ENCODE measurements at places on chromosomes 11 and 22.
A peak's percentile ranks its signal among the peaks of the same experiment; 100 is the strongest.

- no peak for DNase-seq
Measured at GRCh38 chr11:9662273-9662672, 1.6 kb upstream of the SWAP70 start.

- DNase-seq = no peak
Measured at GRCh38 chr22:48495751-48496080, 1332.0 kb downstream of the BRD1 start.

GRCh38 chr11:45603946-45604682 is 61.3 kb downstream of the CHST1 start:
- DNase-seq = no peak

GRCh38 chr11:15848631-15849168 is 507.6 kb downstream of the SOX6 start:
- DNase-seq = no peak

DNA sequence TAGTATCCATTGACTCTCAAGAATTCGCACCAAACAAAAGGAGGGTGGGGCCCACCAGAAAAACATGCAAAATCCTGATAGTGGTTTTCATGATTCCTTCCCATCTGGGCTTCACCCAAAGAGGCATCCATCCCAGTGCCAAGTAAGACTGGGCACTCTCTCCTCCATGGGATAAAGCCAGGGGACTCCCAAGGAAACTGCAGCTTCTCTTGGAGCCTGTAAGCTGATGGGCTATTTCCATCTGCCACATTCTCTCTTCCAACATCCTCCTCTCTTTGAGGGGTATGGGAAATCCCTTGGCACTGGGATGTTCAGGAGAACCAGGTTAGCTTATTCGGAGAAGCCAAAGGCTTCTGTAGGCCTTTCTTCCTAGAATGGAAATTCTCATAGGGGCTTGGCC is 10.8 kb downstream of the OPCML start:
- no peak for DNase-seq

DNA sequence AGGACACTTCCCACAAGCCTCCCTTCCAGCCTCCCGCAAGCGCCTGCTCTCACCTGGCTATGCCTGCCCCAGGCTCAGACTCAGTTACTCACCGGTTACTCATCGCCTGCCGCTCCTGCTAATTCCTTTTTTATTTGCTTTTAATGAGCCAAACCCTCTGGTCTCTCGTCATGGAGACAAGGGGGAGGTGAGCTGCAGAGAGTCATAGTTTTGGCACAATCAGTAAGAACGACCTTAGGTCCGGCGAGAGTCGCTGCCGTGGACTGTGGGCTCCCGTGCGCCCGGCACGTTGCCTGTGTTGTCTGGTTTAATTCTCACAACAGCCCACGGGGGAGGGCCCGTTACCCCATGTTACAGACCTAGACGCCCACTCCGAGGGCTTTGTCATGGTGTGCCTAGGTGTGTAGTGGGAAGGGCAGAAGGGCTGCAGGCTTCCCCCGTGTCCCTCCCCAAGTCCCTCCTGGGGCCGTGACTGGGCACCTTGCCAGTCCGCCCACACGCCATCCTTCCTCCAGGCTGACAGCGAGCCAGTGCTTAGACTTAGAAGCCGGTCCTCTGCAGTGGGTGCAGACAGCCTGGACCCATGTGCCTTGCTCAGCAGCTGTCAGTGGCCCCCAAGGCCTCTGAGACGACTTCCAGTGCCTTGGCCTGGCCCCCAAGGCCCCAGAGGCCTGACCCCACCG is 42.2 kb downstream of the WNT7B start:
- no peak for DNase-seq

- no peak for DNase-seq
Measured at GRCh38 chr11:106523171-106523570, 445.7 kb downstream of the AASDHPPT start.

DNA sequence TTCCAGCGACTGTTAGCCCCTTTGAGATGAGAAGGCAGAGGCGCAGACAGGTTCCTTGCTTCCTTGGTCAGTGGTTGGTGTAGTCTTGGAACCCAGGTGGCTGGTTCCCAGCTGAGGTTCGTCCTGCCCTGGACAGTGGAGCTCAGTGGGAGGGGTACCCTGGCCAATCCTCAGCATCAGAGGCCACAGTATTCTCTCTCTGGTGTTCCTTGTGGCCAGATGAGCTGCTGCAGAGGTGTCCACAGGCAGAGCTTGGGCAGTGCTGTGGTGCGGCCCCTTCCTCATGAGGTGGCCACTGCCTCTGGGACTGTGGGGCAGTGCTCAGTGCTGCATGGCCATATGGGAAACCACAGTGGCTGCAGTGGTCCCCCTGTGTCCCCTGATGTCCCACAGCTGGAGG is 61.8 kb downstream of the CTTN start:
- DNase-seq = no peak

GRCh38 chr11:33064033-33064825 is 24.9 kb downstream of the TCP11L1 start:
- DNase-seq = no peak

- no peak for DNase-seq
Measured at GRCh38 chr22:22067192-22067591, 84.6 kb upstream of the TOP3B start.

GRCh38 chr11:1568441-1568911 is 3.6 kb downstream of the DUSP8 start:
- DNase-seq = no peak

- DNase-seq = no peak
Measured at GRCh38 chr11:7672960-7673723, at the start of gene CYB5R2. TSS of gene CYB5R2 (minus strand) at chr11:7673500. CDS start at chr11:7672825, 675 bp downstream.

DNA sequence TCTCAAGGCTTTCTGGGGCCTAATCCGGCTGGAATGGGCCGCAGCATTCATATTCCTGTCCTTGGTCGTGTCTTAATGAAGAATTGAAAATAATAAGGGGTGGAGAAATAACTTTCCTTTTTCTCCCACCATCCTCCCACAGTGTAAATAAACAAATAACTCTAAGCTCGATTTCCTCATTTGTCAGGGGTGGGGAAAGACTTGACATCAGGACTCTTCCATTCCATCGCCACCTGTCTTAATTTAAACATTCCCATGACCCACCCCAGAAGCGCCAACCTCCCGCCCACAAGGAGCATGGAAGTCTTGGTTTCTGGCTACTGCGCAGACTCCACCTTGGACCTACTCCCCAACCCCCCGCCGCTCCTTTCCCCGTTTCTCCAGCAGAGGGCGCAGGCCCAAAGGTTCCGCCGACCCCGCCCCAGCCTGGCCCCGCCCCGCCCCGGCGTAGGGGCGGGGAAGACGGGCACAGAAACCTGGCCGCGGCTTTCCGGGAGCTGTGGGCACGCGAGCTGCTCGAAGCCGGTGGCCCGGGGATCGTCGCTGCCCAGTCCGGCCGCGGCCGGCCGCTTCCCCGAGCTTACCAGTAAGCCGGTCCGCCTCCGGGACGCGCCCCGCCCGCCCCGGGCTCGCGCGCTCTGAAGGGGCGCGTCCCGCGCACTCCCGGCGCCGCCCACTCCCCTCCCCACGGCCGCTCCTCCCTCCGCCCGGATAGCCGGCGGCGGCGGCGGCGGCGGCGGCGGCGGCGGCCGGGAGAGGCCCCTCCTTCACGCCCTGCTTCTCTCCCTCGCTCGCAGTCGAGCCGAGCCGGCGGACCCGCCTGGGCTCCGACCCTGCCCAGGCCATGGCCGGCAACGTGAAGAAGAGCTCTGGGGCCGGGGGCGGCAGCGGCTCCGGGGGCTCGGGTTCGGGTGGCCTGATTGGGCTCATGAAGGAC is at the start of gene CBL:
CBL (plus strand) TSS at position 766 of the 937 bp plus-strand sequence; CDS start at position 845, 79 bp downstream.
- DNase-seq = peak; percentile 99

GRCh38 chr22:46929710-46930204 is 167.3 kb downstream of the TBC1D22A start:
- DNase-seq = no peak

DNA sequence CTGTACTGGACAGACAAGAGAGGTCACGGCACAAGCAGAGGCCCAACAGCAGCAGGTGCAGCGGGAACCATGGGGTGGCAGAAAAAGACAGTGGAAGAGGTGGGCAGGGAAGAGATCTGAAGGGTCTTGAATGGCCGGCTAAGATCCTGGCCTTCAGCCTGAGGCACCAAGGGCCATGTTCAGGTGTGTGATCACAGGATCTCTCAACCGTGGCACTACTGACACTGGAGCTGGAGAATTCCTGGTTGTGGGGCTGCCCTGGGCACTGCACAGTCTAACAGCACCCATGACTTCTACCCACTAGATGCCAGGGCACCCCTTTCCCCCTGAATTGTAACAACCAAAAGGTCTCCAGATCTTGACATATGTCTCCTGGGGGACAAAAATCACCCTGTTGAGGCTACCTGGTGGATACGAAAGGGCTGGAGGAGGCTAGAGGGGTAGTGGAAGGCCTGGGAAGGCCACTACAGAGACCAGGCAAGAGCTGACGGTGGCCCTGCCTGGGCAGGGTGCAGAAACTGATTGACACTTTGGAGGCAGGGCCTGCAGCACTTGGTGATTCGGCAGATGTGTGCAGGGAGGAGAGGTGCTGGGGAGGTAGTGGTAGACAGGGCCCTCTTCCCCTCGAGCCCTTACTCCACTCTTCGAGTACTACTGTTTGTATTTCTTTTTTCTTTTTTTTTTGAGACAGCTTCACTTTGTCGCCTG is 8.3 kb downstream of the CSNK1E start:
- DNase-seq = no peak

DNA sequence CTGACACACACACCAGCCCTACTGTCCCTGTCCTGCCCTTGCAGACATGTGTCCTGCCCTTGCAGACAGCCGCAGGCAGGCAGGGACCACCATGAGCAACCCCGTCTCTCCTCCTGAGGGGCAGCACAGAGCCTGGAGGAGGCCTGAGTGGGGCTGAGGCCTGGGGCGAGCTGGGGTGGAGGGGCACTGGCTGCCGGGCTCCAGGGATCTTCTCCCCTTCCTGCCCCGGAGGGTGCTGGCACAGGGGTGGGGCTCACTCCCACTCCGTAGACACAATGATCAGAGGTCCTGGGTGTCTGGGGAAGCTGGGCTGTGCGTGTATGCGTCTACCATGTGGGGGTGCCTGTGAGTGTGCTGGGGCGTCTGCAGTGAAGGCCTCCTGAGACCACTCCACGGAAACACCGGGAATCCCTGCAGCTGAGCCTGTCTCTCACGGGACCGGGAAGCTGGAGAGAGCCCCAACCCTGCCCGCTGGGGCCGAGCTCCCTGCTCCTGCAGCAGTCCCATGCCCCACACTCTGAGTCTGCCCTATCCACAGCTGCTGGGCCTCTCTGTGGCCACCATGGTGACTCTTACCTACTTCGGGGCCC is 588 bp downstream of the TSPAN32 start:
- DNase-seq = no peak

DNA sequence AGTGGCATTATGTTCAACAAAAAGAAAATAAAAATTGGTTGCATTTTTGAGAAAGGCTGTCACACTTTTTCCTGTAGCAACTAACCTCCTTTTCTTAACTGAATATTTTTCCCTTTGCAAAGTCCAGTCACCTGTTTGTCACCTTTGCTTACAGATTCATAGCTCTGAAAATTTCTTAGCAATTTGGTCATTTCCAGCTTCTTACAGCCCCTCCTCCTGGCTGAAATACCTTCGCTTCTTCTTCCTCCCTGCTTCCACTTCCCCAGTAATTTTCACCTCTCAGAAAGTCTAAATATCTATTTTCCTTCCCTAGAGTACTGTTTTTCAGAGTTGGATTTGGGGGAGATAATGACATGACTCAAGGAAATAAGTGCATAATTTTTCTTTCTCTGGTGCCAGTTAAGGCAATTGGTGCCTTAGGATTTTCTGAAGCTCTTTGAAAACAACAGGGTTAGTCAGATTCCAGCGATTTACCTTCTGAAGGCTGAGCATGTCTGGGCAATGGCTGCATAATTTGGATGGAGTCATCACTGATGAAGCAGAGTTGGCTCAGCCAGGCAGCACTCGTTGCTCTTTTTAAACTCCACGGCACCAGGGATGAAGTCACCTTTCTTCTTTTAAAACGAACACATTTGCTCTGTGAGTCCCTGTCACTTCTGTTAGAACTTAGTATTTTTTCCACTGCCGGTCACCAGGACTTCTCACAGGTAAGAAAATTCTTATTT is 62.1 kb upstream of the AMOTL1 start:
- no peak for DNase-seq

GRCh38 chr11:79363256-79363655 is 77.6 kb downstream of the TENM4 start:
- no peak for DNase-seq

- no peak for DNase-seq
Measured at GRCh38 chr22:47013861-47014635, 251.6 kb downstream of the TBC1D22A start.

- no peak for DNase-seq
Measured at GRCh38 chr22:39949964-39950737, 10.0 kb upstream of the TMA7B start.

DNA sequence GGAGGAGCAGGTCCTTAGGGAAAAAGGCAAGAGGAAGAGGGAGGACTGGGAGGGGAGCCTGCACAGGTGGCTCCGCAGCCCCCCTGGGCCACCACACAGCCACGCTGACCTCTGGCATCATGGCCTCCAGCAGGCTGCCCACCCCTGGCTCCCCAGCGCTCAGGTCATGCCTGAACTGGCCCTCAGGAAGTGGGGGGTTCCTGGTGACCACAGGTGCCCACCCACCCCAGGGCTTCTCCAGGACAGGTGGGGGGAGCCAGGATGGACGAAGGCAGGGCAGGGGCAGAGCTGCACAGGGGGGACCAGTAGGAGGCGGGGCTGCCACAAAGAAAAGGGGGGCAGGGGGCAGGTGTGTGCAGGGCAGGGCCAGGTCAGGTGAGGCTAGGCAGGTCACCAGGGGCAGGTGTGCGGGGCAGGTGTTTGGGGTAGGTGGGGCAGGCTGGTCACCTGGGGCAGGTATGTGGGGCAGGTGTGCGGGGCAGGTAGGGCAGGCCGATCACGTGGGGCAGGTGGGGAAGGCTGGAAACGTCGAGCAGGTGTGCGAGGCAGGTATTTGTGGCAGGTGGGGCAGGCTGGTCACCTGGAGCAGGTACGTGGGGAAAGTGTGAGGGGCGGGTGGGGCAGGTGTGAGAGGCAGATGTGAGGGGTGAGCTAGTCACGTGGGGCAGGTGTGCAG is 997 bp downstream of the DEAF1 start:
- DNase-seq = no peak

GRCh38 chr11:40032331-40032730 is 1427.1 kb downstream of the LRRC4C start:
- no peak for DNase-seq

GRCh38 chr11:10387206-10388083 is 67.6 kb upstream of the AMPD3 start:
- no peak for DNase-seq

DNA sequence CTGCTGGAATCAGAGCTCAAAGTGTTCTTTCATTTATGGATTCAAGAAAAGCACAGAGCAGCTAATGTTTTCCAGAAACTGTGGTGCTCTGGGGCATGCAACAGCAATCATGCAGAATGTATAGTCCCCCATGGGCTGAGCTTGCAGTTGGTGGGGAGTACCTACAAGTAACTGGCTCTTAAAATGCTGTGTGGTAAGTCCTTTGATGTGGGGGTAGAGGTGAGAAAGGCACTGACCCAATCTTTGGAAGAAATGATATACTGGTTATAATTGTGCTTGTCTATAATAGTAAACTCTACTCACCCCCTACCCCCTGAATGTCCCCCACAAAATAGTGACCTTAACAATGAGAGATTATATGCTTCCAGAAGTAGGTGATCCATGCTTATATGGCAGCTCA is 29.1 kb upstream of the CD44 start:
- DNase-seq = no peak

Measured in activated T-cell treated with anti-CD3 and anti-CD28 coated beads for 1 hour (primary cell).